ENCODE measurements at places on chromosomes 5 and 9.

DNA sequence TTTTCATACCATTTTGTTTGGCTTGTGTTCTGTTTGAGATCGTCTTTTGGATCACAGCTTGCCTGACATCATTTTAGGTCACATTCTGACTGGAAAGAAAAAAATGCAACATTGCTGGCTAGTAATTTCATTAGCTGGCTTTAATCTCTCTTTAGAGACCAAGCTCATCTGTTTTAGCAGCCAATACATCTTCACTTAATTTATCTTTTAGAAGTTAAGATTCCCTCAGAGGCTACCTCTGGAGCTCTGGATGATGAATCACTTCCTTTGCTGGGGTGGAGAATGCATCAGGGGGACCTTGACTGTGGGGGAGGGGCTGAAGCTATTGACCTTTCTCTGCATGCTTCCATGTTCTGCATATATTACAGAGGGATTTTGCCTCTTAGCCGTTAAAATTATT lies 181.5 kb upstream of the OTULINL start:
- DNase-seq = no peak

DNA sequence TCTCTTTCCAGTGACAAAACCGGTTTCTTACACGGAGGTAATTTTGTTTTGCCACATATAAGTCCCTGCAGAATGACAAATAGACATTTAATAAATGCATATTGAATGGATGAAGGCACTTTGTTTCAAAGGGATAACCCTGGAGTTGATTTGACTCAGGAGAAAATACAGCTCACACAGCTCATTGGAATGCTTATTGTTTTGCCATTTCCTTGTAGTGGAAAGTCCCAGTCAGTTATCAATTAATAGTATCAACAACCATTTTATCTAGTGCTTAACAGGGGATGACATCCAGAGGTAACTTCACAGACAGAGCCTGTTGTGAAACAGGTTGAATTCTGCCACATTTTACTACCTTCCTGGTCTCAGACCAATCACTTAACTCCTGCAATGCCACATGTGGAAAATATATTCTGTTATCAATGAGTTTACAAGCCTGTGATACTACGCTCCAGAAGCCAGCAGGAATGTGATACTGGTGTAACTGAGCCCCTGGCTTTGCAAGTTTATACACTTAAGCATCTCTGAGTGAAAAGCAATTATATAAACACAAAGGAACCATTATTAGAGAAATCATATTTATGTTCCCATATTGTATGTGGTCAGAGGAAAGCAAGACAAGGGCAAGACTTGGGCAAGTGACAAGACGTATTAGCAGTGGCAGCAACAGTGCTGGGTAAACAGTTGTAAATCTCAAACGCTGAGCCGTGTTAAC lies 123.1 kb upstream of the ANKRD55 start:
- DNase-seq = no peak

DNA sequence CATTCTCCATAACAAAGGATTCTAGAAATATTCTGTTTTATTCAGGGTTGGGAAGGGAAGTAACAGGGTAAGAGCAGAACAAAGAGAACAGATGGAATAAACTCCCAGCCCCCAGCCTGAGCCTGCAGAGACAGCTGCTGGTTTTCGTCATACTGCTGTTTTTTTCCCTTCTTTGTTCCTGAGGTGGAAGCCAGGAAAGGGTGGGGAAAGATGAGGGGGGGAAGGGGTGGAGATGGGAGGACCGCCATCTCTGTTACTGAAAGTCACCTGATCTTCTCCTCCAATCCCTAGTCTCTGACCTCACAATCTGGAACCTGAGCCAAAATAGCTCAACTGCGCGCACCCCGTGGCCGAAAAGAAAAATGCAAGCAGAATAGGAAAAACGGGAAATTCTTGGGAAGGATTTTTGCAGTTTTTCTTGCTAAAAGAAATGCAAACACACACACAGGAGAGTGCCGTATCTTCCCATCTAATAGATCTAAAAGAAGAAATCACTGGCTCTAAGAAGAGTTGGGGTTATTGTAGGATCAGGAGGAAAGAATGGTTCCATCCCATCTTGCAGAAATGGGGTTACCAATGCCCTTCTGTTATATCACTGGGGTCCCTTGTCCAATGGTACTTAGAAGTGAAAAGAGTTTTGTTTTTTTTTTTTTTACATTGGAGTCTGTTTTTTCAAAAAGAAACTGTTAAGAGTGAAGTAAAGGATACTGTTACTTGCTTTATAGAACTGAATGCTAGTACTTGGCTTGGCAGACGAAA lies 57.9 kb downstream of the DIAPH1 start:
- peak; percentile 91 for DNase-seq

DNA sequence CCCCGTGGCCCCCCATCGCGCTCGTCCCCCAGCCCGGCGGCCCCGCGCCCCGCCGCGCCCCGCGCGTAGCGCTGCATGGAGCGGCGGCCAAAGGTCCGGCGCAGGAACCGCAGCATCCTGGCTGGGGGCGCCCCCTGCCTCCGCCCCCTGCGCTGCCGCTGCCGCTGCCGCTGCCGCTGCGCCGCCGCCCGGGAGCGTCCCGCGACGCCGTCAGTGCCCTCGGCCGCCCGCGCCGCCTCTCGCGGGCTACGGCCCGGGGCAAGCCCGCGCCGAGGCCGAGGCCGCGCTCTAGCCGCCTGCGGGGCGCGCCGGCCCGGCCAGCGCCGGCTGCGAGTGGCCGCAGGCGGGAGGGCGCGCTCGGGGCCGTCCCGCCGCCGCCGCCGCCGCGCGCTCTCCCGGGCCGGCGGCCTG lies 523 bp downstream of the EPB41L4B start:
- DNase-seq = no peak

- DNase-seq = no peak
Observed at GRCh38 chr5:5421149-5421960, 1.1 kb upstream of the ICE1 start.

DNA sequence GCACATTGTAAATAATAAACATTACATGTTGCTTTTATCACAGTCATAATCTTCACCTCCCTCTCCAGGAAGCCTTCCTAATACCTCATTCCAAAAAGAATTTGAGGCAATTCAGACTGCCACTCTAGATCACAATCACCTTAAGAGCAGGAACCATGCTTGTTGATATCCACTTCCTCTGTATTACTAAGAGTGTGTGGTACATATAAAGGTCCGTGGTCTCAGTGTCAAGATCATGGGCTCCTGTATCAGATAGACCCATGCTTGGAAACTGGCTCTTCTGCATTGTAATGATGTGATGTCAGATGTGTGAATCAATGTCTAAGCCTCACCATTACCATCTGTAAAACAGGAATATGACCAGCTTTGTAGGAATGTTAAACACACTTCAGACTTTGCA lies 114.1 kb downstream of the SPOCK1 start:
- no peak for DNase-seq

DNA sequence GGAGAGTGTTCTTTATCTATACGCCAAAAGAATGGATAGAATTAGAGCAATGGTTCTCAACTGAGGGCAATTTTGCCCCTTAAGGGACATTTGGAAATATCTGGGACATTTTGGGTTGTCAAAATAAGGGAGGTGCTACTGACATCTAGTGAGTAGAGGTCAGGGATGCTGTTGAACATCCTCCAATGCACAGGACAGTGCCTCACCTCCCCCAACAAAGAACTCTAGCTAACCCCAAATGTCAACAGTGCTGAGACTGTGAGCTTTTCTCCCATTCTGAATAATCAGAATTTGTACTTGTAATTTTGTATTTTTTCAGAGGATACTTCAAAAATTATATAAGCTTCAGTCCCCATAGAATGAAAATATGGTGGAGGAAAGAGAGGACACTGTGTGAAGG lies 8.6 kb upstream of the SMC5 start:
- DNase-seq = no peak

GRCh38 chr5:1064383-1065142 lies 47.3 kb downstream of the SLC12A7 start:
- DNase-seq = no peak

GRCh38 chr5:125152461-125153189 lies 406.2 kb upstream of the ZNF608 start:
- DNase-seq = no peak

DNA sequence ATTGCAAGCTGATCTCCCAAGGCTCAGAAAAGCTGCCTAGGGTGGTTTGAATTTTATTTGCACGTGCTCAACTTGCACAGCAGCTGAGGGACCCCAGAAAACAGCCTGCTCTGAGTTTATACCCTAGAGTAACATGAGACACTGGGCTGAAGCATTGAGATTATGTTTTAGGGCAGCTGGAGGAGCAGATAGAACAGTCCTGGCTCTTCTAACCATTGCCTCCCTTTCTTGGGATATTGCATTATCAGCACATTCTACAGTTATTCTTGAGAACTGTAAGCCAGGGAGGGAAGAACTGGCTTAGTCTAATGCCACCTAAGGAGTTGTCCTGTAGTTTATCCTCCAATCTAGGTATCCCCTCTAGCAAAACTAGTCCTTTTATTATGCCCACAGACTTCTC lies 10.3 kb downstream of the SMC2 start:
- no peak for DNase-seq

GRCh38 chr9:132585954-132586829 lies 3.8 kb downstream of the BARHL1 start:
- DNase-seq = no peak

DNA sequence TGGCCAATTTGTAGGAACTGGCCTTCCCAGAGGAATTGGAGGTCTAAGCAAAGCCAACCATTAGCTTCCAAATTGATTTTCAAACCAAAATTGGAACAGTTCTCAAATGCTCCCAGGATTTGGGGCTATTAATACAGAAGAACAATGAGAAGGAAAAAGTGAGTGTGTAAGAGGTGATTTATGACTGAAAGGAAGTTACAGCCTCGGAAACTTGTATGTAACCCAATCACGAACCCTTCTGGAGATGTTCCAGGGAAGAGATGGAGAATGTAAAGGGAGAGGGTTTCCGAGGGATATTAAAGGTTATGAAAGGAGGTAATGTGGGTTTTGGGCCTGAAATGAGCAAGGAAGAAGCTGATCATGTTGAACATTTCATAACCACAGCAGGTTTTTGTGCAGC lies 93.2 kb upstream of the CXCL14 start:
- no peak for DNase-seq

- no peak for DNase-seq
Observed at GRCh38 chr5:68973696-68974095, 120.1 kb upstream of the SLC30A5 start.

DNA sequence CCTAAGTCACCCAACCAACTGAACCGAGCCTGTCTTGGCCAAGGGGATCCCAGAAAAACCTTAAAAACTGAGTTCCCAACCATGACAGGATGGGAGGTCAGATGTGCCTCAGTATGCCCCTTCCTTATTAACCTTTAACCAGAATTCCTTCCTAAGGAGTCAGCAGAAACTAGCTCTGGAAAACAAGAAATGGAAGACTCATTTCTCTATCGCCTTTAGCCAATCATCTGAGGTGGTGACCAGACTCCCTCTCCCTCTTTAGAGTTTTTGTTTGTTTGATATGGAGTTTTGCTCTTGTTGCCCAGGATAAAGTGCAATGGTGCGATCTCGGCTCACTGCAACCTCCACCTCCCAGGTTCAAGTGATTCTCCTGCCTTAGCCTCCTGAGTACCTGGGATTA lies 37.5 kb downstream of the SLC28A3 start:
- no peak for DNase-seq
